ENCODE measurements at places on chromosomes 7 and 10.

- no peak for DNase-seq
Measured at GRCh38 chr10:105187243-105187642, 546.2 kb downstream of the SORCS3 start.

DNA sequence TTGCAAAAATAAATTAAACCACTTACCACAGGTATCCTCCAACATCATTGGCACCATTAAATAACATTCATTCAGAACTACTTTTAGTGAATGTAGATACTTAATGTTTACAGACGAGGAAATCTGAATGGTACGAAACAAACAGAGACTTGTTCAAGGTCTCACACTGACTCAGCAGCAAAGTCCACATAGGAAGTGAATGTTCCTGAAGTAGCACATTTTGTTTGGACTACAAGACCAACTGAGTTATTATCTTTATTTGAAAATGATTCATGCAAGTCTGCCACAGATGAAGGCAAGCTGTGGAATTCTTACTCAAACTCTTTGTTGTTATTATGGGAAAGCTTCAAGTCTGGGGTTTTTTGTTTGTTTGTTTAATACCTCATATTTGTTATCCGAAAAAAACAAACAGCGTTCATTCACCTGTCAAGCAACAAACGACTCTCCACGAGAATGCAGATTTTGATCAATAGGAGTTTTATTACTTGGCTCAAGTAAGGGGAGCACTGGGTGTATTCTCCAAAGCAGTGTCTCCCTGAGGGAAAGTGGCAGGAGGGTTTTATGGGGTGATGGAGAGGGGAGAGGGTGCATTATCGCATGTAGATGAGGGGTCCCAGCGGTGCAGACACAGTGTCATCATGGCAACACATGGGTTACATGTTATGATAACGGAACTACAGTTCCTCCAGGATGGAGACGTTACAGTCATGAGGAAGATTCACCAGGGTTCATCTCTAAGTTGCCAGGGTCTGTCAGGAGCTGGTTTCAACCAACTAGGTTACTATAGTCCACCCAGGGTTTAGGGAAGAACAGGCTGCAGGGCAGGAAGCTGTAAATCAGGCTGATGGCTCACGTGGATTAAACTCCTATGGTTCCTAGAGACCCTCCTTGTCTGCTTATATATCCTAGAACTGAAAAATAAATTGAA is 147.7 kb upstream of the AKR1E2 start:
- no peak for DNase-seq

DNA sequence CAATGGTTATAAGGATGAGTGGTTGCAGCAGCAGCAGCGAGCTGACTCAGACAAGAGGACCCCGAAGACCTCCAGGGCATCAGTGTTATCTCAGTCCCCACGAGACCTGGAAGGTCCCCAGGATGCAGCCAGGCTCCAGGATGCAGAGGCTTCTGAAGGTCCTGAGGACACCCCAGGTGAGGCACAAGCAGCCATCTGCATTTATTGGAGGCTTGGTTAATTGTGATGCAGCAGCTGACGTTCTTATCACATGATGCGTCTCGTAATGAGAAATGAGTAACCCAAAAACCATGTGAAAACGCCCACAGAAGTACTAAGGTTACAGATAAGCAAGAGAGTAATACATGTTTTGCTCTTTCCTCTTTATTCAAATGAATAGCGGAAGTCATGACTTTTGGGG is 17.4 kb downstream of the C7orf57 start:
- no peak for DNase-seq

DNA sequence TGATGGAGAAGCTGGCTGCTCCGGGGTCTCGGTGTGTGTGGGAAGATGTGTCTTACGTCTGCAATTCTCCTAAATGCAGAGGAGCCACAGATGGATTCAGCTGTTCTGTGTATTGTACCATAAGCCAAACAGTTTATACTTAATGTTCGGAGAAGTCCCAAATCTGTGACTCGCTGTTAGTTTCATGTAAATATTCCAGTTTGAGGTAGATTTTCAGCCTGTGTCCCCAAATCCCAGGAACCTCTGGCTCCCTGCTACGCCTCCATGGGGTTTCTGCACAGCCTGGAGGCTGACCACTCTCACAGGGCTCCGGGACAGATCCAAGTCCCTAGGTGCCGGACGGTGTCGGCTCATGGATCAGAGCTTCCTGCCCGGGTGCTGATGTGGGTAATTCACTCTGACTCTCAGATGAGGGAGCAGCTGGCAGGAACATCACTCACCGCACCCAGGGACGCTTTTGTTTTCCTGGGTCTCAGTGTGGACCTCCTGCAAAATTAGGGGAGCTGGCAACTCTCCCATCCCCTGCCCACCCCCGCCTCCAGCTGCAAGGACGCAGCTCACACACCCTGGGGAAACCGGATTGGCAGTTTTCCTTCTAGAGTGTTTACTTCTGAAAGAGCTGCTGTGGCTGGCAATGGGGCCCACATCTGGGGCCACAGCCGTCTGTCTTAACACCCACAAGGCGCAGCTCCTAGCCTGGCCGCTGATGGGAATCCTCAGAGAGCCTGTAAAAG is 421.1 kb upstream of the FOXK1 start:
- DNase-seq, result no peak

DNA sequence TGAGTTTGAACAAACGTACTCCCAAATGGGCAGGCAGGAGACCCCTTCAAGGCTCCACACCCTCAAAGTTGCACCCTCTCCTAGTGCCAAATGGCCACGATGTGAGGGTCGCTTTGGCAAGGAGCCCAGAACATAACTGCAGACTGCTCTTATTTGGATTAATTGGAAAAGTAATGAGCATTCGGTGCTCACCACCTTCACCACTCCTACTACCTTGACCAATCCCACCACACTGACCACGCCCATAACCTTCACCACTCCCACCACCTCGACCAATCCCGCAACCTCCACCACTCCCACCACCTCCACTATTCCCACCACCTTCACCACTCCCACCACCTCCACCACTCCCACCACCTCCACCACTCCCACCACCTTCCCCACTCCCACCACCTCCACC is 94.7 kb upstream of the PAX2 start:
- no peak for DNase-seq

DNA sequence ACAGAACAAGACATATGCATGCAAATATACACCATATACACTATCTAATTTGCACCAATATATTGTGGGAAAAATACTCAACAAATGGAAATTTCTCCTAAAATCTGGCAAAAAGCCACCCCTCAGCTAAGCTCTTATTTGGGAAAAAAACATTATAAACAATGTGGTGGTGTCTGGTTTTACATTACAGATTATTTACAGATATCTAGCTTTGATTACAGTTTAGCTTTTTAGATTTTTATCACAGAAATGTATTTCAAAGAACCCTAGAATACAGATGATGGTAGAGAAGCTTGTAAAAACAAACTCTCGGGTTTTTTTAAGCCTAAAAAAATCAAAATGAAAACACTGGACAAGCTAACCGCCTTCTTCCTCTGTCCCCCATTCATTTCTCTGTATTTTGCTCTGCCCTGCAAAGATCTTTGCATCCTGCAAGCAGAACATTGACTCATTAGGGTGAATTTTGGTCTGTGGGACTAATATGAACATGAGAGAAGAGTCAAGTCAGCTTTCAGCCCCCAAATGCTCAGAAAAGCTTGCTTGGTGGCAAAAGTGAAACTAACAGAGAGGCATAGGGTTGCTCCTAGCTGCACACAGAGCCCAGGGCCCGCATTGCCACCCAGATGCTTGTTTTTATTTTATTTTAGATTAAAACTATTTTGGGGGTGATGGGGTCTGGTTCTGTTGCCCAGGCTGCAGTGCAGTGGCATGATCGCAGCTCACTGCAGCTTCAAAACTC is 88.8 kb upstream of the LYZL1 start:
- DNase-seq, result no peak

GRCh38 chr10:60899266-60899665 is 44.7 kb downstream of the RHOBTB1 start:
- no peak for DNase-seq

DNA sequence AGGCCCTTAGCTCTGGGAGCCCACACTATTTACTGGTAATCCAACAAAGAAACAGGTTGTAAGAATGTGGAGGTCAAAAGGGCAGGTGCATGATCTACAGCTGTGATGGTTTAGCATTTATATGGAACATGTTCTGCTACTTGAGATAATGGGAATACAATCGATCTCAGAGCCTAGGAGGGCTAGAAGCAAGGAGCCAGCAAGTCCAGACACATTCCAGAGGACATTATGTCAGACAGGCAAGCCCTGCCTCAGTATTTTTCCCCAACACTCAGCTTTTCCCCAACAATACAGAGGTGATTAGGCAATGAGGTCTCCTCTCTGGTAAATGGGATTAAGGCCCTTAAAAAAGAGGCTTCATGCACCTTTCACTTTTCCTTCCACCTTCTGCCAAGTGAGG is 21.4 kb upstream of the GNAT3 start:
- no peak for DNase-seq

DNA sequence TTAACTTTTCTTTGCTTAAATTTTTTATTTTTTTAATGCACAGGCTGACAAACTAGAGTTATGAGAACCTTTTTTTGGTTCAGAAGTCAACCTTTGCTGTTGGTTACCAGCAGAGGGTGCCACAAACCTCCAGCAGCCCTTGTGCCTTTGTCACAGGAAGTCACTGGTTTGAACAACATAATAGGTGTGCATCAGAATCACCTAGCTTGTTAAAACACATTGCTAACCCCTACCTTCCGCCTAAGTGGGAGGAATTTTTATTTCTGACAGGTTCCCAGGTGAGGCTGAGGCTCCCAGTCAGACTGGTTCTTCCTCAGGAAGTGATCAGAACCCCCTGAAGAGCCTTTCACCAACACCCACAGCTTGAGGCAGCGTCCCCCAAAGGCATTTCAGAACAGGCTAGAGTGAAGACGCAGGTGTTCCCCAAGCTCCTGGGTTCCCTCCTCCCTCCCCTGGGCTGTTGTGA is 22.6 kb upstream of the VDAC2 start:
- peak; percentile 53 for DNase-seq

DNA sequence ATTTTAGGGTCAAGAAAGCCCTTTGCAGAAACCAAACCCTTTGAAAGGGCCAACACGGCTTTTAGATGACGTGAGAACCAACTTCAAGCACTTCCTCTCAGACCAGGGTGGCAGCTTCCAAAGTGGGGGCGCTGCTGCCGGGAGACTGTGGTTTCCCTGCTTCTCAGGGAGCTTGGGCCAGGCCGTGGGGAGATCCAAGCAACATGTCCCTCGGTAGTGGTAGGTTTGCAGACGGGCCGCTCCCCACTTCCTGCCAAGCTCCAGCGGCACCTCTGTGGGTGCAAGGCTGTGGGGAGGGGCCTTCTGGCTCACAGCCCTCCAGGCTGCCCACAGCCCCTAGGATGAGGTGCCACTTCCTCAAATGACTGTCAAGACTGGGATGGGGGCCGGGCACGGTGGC is 132.4 kb downstream of the FAM53B start:
- DNase-seq, result peak; percentile 25

DNA sequence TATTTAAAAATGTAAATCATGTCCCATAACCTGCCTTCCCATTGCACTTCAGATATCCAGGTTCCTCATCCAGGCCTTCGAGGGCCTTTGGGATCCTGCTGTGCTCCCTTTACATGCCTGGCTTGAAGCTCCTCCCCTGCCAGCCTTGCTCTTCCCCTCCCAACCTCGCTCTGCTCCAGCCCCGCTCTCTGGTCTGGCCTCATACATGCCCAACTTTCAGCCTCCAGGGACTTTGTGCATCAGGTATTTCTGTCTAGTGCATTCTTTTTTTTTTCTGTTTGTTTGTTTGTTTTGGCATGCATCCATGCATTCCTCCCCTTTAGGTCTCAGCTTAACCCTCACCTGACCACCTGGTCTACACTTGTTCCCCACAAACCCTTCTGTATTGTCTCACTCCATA is 160.3 kb downstream of the SNX10 start:
- no peak for DNase-seq

DNA sequence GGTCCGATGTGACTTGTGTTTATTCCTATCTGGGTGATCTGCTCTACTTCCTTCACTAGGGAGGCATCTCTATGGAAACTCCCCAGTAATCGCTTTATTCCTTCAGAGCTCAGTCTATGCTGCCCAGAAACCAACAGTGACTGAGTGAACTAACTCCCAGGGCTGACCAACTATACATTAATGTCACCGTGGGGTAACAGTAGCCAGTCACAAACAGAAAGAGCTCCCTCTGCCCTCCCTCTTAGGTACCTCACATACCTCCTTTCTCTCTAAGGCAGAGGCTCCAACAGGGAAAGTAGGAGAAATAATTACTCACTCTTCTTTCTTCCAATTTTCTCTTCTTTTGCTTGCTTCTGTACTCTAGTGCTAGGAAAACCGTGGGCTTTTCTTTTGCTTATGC is 855.0 kb downstream of the REEP3 start:
- DNase-seq, result no peak

DNA sequence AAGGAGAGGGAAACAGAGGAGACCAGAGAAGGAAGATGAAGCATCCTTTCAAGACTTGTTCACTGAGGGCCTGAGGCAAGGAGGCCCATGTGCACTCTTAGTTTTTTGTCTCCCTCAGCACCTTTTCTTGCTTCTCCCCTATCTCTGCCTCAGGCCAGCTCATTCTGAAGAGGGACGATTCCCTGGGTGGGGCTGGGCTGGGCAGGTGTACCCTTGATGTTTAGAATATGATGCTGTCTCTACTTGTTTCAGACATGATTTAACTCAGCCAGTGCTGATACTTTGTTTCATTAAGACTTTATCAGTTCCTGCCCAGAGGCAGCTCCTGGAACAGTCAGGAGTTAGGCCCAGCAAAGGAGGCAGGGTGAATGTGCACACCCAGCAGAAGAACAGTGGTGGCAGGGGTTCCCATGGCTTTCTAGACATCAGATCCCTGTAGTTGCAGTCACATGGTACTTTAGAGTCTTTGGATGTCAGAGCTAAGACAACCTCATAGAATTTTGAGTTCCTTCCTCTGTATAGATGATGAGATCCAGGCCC is 3.4 kb downstream of the PRXL2A start:
- no peak for DNase-seq

DNA sequence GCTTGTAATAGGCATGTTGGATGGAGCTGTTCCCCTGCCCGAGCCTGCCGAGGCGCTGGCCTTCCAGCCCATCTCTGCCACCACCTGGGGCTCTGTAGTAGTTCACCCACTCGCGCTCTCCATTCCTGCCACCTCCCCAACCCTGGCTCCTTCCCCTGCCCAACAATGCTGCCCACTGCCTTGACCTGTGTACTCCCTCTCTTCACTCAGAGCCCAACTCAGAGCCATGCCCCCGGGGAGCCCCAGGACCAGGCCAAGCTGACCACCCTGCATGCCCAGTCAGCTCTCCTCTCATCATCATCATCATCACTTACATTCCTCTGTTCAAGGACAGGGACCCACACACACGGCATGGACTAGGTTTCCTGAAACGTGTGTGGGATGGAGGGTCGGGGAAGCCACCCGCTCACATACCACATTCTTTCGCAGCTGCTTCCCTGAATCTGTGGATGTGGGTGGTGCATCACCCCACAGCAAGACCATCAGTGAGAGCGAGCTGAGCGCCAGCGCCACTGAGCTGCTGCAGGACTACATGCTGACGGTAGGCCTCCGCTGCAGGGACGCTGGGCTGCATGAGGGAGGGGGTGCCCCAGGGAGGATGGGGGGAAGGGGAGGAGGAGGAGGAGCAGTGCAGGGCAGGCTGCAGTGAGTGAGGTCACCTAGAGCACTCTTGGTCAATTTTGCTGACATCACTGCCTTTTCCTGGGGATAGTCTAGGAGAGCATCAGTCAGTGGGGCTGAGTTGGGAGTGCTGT is 15.6 kb downstream of the NACAD start:
- no peak for DNase-seq
